ENCODE measurements at places on chromosomes 4 and X.
A peak's percentile ranks its signal among the peaks of the same experiment; 100 is the strongest.

DNA sequence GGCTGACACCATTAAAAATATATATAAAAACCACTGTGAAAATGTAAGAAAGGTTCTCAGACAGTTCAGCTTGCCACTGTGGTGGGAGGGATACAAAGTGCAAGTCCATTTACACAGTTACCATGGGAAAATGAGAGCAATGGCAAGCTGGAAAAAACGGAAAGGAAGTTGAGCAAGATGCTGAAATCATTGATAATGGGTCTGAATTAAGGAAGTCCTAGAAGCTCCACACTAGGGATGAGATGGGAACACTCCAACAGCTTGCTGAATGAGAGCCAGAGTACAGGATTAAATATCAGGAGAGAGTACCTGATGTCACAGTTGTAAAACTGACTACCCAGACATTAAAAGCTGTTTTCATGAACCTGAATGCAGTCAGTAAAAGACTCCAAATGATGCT lies 218.6 kb downstream of the PRDM5 start:
- DNase-seq = no peak

DNA sequence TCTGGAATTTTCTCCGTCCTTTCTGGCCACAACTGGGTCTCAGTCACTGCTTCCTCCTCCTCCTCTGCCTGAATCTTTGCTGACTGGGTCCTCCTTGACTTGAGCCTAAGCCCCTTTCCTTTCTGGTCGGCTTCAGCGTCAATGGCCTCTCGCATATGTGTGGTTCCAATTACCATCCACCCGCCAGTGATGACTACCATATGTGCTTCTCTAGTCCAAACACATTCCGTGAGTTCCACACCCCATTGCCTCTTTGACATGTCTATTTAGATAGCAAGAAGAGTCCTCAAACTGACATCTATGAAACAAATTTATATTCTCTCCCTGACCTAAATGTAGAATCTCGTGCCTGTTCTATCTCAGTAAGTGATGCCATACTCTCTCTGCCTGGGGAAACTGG lies 19.8 kb downstream of the MXRA5 start:
- DNase-seq = no peak

- DNase-seq = no peak
These were observed 12.9 kb downstream of the MSX1 start for GRCh38 chr4:4872314-4872903.

- no peak for DNase-seq
These were observed 18.4 kb downstream of the FGF2 start for GRCh38 chr4:122845066-122845465.

DNA sequence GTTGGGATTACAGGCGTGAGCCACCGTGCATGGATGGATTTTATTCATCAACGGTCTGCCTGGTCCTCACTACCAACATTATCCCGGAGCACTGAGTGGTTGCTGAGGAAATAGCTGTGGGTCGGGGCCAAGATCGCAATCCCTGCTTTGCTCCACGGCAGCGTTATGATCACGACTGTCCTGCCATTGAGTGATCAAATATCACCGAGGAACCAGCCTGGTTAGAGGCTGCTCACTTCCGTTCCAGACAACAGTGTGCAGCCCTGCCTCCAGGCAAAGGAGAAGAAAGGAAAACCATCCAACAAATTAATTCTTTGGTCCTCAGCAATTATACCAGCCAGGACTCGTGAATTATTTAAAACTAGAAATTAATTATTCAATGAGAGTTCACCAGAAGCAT lies 70.6 kb upstream of the TBL1X start:
- no peak for DNase-seq

DNA sequence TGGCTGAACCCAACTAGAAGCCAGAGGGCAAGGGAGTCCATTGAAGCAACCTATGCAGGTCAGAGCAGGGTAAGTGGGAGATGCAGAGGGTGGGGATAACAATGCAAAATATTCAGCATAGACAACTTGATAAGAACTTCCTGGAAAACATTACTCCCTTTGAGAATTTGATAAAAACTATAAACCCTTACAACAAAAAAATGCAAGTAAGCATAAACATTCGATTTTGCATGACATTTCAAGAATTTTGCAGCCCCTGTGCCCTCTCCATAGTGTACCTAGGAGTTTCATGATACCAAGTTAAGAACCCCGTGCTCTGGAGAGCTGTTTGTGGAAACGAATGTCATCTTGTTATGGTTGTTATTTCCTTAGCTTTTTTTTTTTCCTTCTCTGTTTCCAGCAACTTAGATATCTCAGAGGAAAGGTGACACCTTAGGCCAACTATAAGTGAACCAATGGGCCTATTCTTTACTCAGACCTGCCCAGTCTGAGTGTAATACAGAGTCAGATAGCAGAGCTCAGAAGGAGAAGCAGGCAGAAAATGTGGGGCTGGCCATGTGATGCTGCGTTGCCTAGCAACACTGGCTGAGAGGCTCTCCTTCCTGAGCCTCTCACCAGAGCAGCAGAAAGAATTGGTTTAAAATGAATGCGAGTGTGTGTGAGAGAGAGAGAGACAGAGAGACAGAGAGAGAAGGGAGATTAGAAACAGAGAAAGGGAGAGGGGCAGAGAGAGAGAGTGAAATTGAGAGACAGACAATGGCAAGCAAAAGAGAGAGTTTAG lies 36.7 kb upstream of the GABRQ start:
- DNase-seq = no peak

- no peak for DNase-seq
These were observed 770.3 kb downstream of the NLGN4X start for GRCh38 chrX:5458300-5458842.

GRCh38 chr4:185734214-185734613 lies 77.8 kb downstream of the SORBS2 start:
- DNase-seq = no peak

GRCh38 chr4:95528388-95528948 lies 20.3 kb downstream of the UNC5C start:
- DNase-seq = no peak

DNA sequence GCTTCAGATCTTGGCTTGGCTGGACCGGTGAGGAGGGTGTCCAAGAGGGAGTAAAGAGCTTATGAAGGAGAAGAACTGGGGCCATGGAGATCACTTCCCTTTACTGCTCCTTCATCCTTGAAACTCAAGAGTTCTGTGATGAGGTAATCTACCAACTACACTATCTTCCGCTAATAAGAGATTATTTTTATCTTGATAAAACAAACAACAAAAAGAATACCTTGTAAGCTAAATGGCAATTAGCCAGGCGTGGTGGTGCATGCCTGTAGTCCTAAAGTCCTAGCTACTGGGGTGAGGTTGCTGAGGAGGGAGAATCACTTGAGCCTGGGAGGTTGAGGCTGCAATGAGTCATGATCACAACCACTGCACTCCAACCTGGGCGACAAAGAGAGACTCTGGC lies 47.4 kb downstream of the HAUS3 start:
- DNase-seq = no peak

- no peak for DNase-seq
These were observed 138.3 kb downstream of the SH3KBP1 start for GRCh38 chrX:19748896-19749680.

DNA sequence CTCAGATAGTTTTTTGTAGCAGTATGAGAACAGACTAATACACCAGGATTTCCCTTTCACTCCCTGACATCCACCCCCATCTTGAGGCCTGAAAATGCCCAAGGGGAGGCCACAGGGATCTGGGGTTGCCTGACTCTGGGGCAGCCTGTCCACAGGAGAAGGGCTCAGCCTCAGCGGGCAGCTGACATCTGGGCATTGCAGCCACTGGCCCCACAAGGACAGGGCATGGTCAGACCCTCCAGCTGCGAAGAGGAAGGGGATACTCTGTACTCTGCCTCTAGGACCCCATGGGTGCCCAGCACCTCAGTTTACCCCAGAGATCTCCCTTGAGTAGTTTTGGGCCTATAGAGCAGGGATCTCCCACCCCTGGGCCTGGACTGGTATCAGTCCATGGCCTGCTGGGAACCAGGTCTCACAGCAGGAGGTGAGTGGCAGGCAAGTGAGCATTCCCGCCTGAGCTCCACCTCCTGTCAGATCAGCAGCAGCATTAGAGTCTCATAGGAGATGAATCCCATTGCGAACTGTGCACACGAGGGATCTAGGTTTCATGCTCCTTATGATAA lies 138.9 kb downstream of the HMX1 start:
- no peak for DNase-seq

DNA sequence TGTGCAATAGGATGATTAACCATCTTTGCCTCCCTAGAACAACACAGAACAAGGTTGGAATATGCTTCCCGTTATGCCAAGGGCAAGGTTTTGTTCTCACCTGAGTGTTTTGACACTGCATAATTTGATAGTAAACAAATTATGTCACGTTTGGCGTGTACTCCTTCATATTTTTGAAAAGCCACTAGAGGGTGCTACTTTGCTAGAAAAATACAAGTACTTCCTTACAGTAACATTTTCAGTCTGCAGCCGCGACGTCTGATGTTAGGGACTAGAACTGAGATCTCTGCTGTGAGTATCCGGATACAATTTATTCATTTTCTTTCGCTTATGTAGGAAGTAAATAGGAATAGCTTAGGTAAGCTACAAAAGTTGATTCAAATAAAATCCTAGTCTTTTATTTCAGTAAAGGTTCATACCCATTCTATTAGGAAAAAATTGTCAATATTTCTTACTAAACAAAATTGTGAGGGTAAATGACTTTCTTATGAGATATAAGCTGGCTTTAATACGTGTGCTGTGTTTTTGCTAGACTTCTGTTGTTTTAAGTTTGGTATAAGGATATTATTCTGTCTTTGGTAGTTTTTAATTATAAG lies 181.1 kb upstream of the WDFY3 start:
- peak; percentile 20 for DNase-seq

DNA sequence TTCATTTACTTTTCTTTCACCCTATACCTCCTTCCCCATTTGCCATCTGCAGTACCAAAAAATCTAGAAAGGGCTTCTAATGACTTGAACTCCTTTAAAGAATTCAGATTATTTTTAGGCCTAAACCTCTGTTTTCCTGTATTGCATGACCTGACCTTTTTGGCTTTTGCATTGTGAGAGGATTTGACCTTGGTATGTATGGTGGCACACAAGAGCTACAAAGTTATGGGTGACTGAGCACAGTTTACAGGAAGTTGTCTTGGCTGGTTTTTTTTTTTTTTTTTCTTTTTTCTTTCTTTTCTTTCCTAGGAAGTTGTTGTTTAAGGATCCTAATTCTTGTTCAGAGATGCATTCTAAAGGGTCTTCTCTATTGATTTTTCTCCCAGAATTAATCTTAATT lies 32.0 kb upstream of the MTMR8 start:
- no peak for DNase-seq

DNA sequence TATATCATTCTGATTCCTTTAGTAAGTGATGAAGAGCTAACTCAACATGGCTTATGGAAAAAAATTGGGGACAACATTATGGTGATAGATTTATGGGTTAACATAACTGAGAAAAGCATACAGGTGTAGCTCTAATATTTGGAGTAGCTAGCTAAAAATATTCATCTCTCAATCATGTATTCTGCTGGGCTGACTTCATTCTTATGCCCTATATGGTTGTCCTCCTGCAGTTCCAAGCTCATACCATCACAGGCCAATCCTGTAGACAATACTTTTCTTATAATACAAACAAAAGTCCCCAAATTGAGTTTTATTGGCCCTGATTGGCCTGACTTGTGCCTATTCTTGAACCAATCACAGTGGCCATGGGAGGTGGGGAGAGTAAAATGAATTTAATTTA lies 6.7 kb upstream of the FAM241A start:
- DNase-seq = no peak

DNA sequence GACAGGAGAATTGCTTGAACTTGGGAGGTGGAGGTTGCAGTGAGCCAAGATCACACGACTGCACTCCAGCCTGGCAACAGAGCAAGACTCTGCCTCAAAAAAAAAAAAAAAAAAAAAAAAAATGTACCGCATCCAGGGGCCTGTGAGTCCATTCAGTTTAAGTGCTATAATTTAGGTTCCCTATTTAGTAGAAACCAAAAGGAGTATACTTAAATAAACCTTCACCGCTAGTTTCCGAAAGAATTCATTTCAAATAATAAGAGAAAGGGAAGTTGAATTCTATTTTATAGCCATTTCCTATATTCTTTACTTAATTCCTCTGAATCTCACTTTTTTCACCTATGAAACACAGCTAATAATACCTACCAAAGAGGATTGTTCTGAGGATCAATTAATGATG lies 20.8 kb upstream of the LRBA start:
- DNase-seq = no peak

DNA sequence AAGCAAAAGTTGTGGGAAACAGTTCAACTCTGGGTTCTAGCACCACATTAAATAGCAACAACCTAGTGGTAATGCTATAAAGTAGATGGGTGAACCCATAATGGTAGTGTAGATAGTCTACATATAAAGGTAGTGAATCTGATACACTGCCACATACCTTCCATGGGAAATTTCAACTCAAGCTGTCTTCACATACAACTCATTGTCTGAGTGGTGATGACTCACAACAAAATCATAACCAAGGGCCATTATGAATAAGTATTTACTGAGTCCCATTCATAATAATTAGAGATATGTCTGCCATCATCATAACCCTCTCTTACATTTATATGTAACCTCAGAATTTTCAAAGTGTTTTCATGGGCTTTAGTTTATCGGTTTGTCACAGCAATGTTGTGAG lies 34.8 kb downstream of the EGF start:
- no peak for DNase-seq

DNA sequence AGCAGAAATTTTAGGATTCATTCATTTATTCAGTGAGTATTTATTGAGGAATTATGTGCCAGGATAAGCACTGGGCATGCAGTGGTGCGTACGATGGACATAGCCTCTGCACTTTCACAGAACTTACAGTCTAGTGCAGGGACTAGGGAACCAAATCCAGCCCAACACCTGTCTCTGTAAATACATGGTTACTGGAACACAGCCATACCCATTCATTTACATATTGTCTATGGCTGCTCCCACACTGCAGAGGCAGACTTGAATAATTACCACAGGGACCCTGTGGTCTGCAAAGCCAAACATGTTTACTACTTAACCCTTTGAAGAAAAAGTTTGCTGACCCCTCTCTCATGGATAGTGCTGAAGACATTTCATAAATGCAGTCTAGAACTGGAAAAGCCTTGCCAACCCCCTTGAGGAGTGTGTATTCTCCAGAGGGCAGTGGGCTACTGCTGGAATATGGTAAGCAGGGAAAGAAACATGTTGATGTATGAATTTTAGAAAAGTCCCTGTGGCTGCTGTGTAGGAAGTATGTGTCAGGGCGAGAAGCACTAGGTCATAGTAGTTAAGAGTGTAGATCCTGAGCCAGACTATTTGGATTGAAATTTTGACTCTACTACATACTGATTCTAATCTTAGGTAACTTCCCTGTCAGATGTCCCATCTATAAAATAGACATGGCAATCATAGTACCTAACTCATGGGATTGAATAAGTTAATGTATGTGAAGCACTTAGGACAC lies 75.5 kb downstream of the GALNT7 start:
- no peak for DNase-seq

- no peak for DNase-seq
These were observed 62.6 kb upstream of the KLF3 start for GRCh38 chr4:38601244-38601915.

- DNase-seq = no peak
These were observed 124.6 kb upstream of the ACSL4 start for GRCh38 chrX:109857584-109858228.

DNA sequence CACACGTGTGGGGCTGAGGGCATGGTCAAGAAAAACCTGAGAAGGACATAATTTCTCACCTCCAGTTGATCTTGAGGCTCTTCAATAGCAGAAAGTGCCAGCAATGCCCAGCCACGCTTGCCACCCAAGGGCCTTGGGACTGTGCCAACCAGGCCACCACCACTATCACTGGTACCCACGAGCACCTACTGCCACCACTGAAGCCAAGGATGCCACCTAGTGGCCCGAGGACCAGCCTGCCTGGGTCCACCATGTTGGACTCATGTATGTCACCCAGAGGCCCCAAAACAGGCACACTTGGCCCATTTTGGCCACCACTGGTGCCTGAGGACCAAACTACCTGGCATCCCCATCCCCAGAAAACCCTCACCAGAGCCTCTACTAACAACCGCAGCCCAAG lies 191.8 kb downstream of the ADAM29 start:
- no peak for DNase-seq

Measured in HuH-7 (cell line).